Left ventricle myocardium superior (tissue), 1 donor: ENCODE measurements at places on chromosomes 4 and X.

DNA sequence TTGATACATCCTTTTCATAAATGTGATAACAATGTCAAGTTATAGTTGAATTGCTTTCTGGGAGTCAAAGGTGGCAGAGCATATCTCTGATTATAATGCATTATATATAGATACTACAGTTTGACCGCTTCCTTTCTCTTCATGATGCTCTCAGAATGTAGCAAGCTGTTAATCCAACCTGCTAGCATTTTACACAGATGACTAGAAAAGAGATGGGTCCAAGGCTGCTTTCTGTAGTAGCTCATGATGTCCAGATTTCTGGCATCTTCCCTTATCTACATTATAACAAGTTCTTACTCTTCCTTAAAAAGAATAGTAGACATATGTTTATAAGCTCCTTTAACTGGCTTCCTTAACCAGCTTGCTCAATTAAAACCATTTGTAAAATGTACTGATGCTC lies 192.0 kb downstream of the NWD2 start:
- no peak for DNase-seq

DNA sequence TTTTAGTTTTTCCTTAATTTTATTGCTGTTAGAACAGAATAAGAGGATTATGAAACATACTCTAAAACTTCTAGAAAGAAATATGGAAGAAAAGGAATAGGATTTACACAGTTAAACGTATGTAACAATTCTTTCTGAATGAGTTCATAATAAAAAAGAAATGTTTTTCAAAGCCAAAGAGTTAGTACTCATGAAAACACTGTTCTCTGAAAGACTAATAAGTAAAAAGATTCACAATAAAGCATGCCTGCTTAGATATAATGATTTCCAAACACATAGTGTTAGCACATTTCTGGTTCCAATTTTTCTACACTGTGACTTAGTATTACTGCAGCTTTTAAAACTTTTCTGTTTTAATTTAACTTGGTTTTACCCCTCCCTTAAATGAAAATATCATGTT lies 49.8 kb upstream of the PRSS48 start:
- DNase-seq: no peak

GRCh38 chr4:158836002-158836369 lies 67.2 kb downstream of the FNIP2 start:
- no peak for DNase-seq

- DNase-seq: no peak
Observed at GRCh38 chrX:56800801-56801200, 71.8 kb downstream of the NBDY start.

DNA sequence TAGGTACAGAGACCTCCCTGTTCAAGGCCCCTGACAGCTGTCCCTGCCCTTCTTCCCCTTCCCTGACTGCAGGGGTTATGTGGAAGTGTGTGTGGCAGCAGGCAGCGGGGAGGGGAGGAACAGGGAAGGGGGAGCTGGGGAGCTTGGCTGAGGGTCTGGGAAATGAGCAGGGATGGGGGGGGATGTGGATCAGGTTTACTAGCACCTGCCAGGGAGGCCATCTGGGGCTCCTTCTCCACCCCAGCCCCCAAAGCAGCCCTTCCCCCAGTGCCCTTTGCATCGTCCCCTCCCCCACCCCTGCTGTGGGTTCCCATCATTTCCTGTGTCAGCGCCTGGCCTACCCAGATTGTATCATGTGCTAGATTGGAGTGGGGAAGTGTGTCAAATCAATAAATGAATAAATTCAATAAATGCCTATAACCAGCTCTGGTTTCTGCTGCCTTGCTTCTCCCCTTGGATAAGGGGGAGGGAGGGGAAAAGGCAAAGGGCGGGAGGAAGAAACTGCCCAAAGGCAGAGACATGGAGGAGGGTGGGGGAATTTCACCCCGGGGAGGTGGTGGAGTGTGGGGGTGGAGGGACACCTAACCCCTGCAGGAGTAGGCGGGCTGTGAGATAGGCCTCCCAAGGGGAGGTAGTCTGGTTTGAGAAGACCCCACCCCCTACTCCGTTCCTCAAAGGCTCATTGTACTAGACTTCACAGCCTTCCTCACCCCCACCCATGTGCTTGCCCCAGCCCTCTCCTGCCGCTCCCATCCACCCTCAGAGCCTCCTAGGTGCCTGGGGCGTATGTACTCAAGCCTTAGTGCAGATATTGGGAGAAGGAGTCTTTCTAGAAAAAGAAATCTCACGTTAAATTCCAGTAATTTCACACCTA lies 3.2 kb downstream of the CXorf65 start:
- no peak for DNase-seq

DNA sequence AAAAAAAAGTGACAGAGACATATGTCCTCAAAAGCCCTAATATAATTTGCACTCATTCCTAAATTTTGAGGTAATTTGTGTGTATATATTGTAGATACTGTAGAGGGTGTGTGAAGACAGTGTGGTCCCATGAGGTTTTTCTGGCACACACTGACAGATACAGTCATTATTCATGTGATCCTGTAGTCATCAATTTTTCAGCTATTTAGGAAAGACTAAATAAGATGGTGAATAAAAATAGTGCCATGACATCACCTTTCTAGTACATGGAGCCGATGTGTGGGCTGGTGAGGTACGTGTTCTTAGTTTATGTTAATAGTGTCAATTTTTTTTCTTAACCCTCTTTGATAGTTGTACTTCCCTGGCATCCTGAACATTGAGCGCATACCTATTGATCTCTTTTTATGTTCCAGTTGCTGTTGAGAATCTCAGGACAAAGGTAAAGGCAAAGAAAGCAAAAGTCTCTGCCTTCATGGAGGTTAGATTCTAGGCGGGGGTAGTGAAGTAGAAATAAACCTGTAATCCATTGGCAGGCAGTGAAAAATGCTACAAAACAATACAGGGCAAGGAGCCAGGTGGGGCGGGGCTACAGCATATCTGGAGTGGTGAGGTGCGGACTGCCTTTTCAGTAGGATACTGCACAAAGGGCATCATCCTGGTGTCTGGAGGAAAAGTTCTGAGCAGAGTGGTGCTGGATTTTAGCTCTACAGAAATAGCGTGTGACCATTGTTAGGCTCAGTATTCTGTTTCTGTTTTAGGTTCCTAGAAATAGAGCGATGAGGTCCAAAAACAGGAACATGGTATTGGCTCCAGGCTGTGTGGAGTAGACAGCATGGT lies 93.8 kb downstream of the ARHGAP10 start:
- DNase-seq: peak; percentile 78

- DNase-seq: no peak
Observed at GRCh38 chrX:24574743-24575142, 72.4 kb downstream of the PCYT1B start.

DNA sequence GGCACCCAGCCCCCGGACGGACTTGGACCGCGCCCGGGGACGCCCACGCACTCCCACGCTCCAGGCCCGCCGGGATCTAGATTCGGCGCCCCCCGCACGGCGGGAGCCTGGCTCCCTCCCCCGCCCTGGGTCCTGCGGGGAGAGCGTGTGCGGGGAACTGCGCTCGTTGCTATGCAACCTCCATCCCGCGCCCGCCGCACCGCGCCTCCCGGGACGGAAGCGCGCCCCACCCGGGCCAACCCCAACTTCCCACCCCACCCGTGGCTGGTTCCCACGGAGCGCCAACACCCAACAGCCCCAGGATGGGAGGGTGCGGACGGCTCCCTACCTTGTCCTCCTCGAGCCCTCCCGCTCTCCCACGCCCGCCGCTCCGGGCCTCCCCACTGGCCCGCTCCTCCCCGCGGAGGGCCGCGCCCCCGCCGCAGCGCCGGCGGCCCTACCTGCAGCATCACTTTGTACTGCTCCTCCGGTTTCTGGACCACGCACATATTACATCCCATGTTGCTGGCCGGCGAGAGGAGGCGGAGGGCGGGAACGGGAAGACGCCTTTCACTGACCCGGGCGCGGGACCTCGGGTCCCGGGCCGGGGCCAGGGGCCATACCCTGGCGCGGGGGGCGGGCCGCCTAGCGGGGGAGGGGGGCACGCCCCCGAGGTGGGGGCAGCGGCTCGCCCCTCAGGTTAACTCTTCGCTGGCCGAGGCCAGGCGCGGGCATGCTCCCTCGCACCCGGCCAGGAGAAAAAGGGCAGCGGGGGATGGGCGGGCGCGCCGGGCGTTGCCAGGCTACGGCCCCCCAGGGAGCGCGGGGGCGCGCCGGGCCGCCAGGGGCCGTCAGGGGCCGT lies at the start of gene PDZD4:
TSS of gene PDZD4 (minus strand) at position 746 of the 841 bp plus-strand sequence. CDS start at position 500, 246 bp downstream.
- no peak for DNase-seq
